ENCODE measurements at places on chromosomes 1 and 21. TPM values are rescaled to one million over a fixed set of nuclear protein-coding genes. Genes with fewer than 3 reads are reported as not detected.

Gene MAN1A2
- polyA plus RNA-seq: 13.6 TPM

Gene CD1D
- polyA plus RNA-seq: 0.10 TPM

Gene AIRE
- 0.42 TPM for polyA plus RNA-seq

Gene RRP1B
- 48.4 TPM for polyA plus RNA-seq

Gene KCNK2
- polyA plus RNA-seq: not detected

Gene TSPEAR
- 0.07 TPM for polyA plus RNA-seq

Gene RGS8
- polyA plus RNA-seq: not detected

Gene APOBEC4
- polyA plus RNA-seq: not detected

Gene TSPAN1
- not detected for polyA plus RNA-seq

Gene UBL4B
- polyA plus RNA-seq: not detected

Gene DUSP12
- 62.7 TPM for polyA plus RNA-seq

Gene CFHR2
- not detected for polyA plus RNA-seq

Gene IGSF8
- 40.2 TPM for polyA plus RNA-seq

Gene GPR157
- 3.1 TPM for polyA plus RNA-seq

Gene LY9
- 189 TPM for polyA plus RNA-seq

Gene ICOSLG
- polyA plus RNA-seq: 1.7 TPM

Gene AMY1B
- polyA plus RNA-seq: not detected

Gene SPRR2A
- not detected for polyA plus RNA-seq

Gene S100A8
- 12.4 TPM for polyA plus RNA-seq

Gene PPIAL4G
- polyA plus RNA-seq: 0.06 TPM

Gene CRB1
- 0.42 TPM for polyA plus RNA-seq

Gene OR10K1
- polyA plus RNA-seq: not detected

Gene TRMT1L
- polyA plus RNA-seq: 10.8 TPM

Gene PROX1
- polyA plus RNA-seq: not detected

Gene FAM177B
- polyA plus RNA-seq: not detected

Gene LRRC38
- polyA plus RNA-seq: not detected

Gene FMO5
- polyA plus RNA-seq: 0.43 TPM

Gene LCE2C
- polyA plus RNA-seq: not detected

Gene AMY1A
- polyA plus RNA-seq: not detected

Gene FAM131C
- polyA plus RNA-seq: not detected

Gene GJA8
- polyA plus RNA-seq: not detected

Gene AMY1C
- not detected for polyA plus RNA-seq

Gene SCCPDH
- polyA plus RNA-seq: 36.4 TPM

Gene AK4
- not detected for polyA plus RNA-seq

Gene GJB5
- not detected for polyA plus RNA-seq

Gene RHCE
- 1.1 TPM for polyA plus RNA-seq

Gene RIMKLA
- 0.19 TPM for polyA plus RNA-seq

Gene LMOD1
- not detected for polyA plus RNA-seq

Gene CCDC181
- polyA plus RNA-seq: 0.14 TPM

Gene LORICRIN
- polyA plus RNA-seq: not detected

Gene RAB7B
- not detected for polyA plus RNA-seq

Gene RHD
- not detected for polyA plus RNA-seq

Gene MYOG
- not detected for polyA plus RNA-seq
